Natural killer cell (primary cell): ENCODE measurements at places on chromosomes 7 and 10. TPM values are rescaled to one million over a fixed set of nuclear protein-coding genes. Genes with fewer than 3 reads are reported as not detected.
A peak's percentile ranks its signal among the peaks of the same experiment; 100 is the strongest.

Gene BPGM
- 31.4 TPM for total RNA-seq

DNA sequence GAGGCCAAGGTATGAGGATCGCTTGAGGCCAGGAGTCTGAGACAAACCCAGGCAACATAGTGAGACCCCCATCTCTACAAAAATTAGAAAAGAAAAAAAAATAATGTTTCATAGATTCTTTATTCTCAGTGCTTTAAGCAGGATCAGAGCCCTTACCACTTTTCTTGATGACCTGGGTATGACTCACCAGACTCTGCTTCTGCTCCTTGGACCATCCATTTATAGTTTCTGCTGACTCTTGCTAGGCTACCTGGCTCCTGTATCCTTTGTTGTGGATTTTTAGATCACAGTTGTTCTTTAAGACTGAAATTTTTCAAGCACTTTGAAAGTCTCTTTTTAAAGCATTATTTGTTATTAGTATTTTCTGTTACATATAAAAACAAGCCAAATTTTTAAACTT lies 411.1 kb downstream of the GFRA1 start:
- no peak overlapping the region for H3K4me3 ChIP-seq
- no peaks in the 10 kb centered on the region for H3K4me1 ChIP-seq
- DNase-seq = no peak
- no peak overlapping the region for H3K27ac ChIP-seq

- no peaks in the 10 kb centered on the region for H3K27me3 ChIP-seq
- no peak overlapping the region for H3K4me3 ChIP-seq
- no peak overlapping the region for H3K27ac ChIP-seq
- peak; percentile 0 for DNase-seq
These were observed 9.9 kb downstream of the PPIF start for GRCh38 chr10:79357180-79357579.

DNA sequence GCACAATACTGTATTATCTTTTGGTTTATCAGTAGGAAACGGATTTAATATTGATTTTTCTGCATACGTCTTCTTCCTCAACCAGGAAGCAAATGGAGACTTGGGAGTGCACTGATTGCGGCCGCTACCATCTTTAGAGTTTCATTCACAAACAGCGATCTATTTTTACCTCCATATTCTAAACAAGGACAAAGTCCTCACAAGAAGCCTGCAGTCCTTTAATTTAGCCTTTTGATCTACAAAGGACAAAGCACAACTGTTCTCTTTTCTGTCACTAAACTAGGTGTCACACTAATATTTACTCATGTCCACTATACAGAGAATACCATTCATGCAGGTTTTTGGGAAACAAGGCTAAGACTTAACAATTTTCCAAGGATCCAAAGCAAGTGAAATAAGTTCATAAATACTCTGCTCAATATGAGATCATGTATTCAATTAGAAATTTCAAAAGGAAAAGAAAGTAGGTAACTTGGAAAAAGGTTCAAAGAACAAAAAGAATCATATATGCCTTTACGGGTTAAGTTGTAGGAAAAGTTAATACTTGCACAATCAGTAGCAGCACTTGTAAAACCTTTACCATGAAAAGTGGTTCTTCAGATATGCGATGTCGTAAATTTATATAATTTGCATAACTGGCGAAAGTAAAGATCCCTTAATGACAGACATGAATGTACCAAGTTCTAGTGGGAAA lies 92.1 kb downstream of the UPF2 start:
- no peak overlapping the region for H3K27ac ChIP-seq
- no peaks in the 10 kb centered on the region for H3K27me3 ChIP-seq
- DNase-seq = no peak
- H3K4me3 ChIP-seq = no peak overlapping the region
- no peaks in the 10 kb centered on the region for H3K4me1 ChIP-seq

GRCh38 chr7:94761451-94761850 lies 105.5 kb upstream of the SGCE start:
- H3K27me3 ChIP-seq = no peaks in the 10 kb centered on the region
- H3K4me3 ChIP-seq = no peak overlapping the region
- no peaks in the 10 kb centered on the region for H3K4me1 ChIP-seq
- H3K36me3 ChIP-seq = no peaks in the 10 kb centered on the region
- no peak for DNase-seq
